ENCODE measurements at places on chromosomes 6 and 20.
A peak's percentile ranks its signal among the peaks of the same experiment; 100 is the strongest.

DNA sequence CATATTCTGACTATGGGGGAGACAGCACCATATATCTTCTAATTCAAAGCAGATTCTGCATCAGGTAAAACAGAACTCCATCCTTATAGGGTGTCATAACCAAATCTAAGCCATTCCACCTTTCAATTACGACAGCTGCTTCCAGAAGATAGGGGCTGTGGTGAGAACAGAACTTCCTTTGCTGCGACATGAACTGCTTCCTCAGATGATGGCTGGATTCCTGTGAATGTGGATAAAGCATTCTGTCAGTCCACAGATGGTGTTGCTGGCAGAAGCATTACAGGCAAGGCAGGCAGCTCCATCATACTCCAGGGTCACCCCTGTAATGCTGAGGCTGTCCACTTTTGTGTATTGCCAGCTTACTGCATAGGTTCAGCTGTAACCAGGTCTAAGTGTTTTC is 172.1 kb upstream of the PROKR2 start:
- DNase-seq: peak; percentile 40

- DNase-seq: no peak
These were observed 63.8 kb upstream of the ATXN1 start for GRCh38 chr6:16824845-16825685.

- no peak for DNase-seq
These were observed 177.6 kb downstream of the UST start for GRCh38 chr6:148924226-148925012.

DNA sequence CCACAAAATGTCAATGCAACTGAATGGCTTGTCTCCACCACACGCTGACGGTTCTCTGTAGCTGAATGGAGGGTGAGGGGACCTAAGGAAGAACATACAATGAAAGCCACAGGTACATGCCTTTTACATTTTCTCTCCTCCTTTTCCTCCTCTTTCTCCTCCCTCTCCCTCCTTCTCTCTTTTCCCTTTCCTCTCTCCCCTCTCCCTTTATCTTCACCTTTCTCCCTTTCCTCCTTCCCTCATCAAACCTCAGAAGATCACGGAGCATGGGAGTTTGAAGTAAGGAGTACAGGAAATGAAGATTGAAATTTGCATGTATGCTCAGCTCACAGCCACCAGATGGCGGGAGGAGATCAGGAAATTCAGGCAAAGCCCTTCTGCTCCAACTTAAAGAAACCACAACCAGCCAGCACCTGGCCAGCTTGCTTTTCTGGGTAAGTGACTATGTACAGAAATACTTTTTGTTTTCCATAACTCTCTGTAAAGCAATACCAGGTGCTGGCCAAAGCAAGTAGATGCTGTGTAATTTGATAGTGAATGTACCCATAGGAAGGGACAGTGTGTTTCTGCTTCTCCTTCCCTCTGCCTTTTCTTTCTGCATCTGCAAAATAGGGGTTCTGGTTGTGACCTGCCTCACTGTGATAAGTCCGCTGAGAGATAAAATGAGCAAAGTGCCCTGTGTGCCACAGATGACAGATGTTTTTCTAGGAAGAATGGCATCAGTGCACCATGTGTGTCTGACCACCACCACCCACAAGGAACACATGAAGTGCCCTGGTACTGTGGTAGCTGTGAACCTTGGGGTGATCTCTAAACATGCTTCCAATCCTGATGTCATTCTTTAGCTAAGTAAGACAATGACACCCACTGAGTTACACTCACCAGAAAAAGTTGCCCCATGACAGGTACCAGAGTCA is 18.6 kb upstream of the FOXO3 start:
- peak; percentile 79 for DNase-seq

- no peak for DNase-seq
These were observed 150.3 kb upstream of the PREP start for GRCh38 chr6:105553171-105553570.

DNA sequence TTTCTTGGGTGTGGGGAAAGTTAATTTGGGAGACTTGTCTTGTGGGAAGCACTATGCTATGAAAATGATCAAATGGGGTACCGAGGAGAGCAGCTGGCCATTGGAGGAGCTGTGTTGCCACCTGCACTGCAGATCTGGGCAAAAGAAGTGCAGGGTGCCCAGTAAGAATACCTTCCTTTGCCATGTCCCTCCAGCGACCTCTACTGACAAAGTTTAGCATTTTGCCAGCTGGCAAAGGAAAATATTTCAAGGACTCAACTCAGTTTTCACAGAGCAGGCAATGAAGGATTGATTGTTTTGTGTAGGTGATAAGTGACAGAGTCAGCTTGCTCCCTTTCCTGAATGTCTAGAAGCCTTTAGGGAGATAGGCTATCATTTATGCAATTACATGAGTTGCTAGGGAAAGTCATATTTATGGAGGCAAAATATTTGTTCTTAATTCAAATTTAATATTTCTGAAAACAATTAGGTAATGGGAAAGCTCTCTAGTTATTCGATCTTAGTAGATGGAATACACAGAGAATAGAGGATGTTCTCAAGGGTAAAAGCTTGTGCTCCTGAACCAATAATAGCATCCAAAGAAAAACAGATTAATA is 118.4 kb downstream of the FARS2 start:
- peak; percentile 63 for DNase-seq

GRCh38 chr6:124132256-124132655 is 328.6 kb downstream of the NKAIN2 start:
- DNase-seq: no peak

GRCh38 chr6:156776470-156776839 is 723 bp upstream of the ARID1B start:
- peak; percentile 79 for DNase-seq

DNA sequence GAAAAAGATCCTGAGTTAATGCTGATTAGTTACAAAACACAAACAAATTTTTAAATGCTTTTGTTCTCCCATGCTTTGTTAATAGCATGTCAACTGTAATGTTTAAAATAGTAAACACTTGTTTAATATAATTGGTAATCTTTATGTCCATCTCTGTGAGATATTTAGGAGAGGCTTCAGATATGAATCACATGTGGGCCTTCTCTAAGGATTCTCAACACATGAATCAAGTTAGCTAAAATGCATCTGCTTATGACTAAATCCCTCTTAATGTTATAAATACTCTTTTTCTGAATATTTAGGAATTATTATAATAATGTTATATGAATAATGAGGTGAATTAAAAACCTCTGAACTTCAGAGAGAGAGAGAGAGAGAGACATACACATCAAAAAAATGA is 345.9 kb upstream of the MANEA start:
- no peak for DNase-seq

GRCh38 chr20:34632870-34633452 is 43.9 kb downstream of the PIGU start:
- DNase-seq: no peak
